Hematopoietic multipotent progenitor cell treated with erythropoietin and hydrocortisone succinate and interleukin-3 and kit ligand, for 6 days (in vitro differentiated cells): ENCODE measurements at places on chromosomes 2 and 18.

- no peak for DNase-seq
Observed at GRCh38 chr2:227378371-227378782, 729 bp downstream of the TM4SF20 start.

DNA sequence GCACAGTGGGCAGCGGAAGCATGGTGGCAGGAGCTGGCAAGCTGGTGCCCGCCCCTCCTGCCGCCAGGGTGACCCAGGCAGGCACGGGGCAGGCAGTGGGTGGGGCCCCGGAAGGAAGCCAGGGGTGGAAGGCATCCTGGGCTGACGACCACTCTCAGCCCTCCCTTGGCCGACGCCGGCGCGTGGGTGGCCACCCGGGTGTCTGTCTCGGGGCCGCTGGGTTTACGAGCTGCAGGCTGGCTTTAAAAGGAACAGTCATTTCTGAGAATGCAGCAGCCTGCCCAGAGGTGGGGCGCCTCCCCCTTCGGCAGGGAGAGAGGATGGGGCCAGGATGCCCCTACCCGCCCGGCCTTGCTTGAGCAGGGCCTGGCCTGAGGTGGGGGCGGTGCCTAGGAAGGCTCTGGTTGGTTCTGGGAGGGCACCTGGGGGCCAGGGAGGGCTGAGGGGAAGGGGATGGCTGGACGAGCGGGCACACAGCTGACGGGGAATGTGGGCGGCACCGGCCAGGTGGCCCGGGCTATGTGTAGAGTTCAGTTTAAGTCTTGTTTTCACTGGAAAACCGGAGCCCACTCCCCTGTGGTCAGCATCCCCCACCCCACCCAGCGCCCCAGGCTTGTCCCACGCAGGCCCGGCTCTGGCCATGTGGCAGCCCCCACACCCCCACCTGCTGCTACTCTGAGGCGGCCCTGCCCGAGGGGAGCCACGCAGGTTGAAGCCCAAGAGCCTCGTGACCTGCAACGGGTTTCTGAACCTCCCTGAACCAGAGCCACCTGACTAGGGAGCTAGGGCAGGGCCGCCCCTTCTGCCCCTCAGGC lies 6.3 kb downstream of the BOK start:
- DNase-seq: no peak

DNA sequence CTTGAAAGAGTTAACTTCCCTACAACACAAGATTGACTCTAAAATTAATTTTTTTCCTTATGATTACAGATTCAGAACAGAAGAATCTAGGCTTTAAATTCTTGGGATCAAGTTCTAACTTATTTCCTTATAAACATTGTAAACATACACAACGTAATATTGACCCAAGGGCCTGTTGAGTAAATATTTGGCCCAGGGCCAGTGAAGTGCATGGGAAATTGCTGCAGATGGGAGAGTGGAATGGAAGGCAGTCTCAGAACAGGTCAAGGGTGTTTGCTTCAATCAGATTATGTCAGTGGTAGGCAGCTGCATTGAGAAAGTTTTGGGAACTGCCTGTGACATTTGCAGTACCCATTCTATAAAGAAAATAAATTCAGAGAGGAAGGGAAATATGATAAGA lies 137.6 kb downstream of the MYO1B start:
- DNase-seq: no peak

DNA sequence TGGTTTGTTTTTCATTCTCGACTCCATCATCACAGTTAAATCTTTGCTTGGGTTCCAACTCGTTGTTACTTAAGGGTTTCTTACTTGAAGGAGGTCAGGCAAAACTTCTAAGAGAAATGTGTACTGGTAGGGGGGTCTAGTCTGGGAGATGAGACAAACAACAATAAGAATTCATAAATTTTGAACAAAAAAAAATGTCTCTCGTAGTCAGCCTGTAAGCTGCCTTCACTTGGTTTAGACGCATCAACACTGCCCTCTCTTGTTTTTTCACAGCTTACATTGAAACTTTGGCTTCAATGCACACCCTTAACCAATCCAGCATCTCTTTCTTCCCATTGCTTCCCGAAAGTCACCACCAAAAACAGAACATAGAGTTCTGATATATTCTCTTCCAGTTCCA lies 576.4 kb upstream of the PIK3C3 start:
- DNase-seq: no peak

DNA sequence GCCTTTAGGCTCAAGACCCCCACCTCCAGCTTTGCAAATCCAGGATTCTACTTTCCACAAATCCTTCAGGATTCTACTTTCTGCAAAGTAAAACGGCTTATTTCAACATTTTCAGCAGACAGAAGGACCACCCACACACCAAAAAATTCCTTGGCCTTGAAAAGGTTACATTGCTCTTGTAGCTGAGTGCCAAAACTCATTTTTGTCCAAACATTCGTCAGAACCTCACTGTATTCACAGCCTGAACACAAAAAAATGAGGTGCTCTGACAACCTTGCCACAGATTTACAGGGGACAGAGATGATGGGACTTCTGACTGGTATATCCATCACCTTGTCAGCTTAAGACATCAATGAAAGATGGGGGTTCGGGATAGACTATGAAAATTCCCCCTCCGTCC lies 63.0 kb upstream of the COX7A2L start:
- no peak for DNase-seq

GRCh38 chr2:134244587-134244986 lies 9.3 kb upstream of the MGAT5 start:
- DNase-seq: no peak

DNA sequence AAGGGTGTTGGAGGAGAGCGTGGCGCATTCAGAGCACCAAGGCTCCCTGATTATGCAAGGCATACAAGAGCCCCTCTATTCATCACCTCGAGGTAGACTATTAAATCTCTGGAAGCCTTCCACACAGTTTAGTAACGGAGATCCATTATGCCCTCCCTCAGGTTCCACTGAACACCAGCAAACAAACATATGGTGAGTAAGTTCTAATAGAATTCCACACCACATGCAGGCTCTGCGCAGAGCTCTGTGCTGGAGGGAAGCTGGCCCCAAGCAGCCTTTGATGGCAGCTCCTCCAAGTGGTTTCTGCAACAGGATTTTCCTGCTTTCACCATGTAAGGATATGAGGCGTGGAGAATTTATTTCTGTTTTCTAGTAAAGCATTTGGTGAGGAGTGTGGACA lies 238.6 kb downstream of the C1D start:
- DNase-seq: no peak

DNA sequence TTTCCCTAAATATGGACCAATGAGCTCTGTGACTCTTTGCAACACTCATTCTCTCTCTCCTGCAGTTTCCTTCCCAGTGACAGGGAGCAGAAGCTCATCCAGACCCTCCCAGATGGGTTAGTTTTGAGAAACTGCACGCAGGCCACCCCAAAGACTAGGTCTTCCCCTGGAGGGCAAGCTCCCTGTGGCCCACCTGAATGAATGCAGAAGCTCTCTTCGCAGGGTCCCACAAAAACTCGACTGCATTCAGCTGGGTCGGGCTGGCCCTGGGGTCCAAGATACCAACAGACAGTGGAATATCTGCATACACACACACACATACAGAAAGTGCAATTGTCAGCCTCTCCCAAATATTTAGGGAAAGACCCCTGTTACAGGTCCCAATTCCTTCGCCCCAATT lies 37.0 kb downstream of the TFCP2L1 start:
- DNase-seq: no peak

GRCh38 chr18:9787712-9788111 lies 79.6 kb downstream of the RAB31 start:
- no peak for DNase-seq

GRCh38 chr2:33073018-33073417 lies 126.3 kb downstream of the LTBP1 start:
- no peak for DNase-seq

- DNase-seq: no peak
Observed at GRCh38 chr2:79941179-79941578, 363.4 kb downstream of the LRRTM1 start.

- no peak for DNase-seq
Observed at GRCh38 chr2:161245671-161246070, 62.6 kb upstream of the PSMD14 start.

GRCh38 chr2:96147593-96148201 lies 2.5 kb upstream of the DUSP2 start:
- peak; percentile 32 for DNase-seq

- no peak for DNase-seq
Observed at GRCh38 chr2:228763379-228763981, 507.6 kb downstream of the PID1 start.

DNA sequence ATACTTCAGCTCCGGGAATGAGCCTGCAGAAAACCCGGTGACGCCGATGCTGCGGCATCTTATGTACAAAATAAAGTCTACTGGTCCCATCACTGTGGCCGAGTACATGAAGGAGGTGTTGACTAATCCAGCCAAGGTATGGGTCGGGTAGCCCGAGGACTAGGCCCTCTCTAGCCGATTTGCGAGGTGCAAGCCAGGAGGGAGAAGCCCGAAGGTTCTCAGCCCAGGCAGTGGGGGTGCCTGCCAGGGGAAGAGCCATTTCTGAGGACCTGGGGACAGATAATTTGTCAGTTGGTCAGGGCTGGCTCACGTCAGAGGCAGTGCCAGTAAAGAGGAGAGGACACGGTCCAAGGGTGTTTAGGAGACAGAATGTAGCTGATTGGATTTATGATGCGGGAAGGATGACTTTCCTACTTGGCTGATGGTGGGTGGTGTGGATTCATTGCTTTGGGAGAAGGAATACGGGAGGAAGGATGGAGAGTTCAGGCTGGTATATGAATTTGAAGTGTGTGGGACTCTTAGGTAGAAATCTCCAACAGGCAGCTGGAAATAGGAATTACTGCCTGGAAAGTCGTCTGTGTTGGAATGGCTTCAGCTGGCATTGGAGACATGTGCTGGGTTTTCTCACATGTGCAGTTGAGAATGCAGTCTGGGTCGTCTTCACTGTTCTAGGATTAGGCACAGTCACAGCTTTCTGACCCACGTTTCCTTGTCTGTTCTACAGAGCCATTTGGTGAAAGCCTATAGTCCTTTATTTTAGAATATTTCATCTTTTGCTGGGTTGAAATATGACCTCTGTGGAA lies 874 bp downstream of the NDUFAF7 start:
- peak; percentile 27 for DNase-seq

GRCh38 chr18:49447810-49448745 lies 12.4 kb downstream of the DYM start:
- DNase-seq: peak; percentile 90

DNA sequence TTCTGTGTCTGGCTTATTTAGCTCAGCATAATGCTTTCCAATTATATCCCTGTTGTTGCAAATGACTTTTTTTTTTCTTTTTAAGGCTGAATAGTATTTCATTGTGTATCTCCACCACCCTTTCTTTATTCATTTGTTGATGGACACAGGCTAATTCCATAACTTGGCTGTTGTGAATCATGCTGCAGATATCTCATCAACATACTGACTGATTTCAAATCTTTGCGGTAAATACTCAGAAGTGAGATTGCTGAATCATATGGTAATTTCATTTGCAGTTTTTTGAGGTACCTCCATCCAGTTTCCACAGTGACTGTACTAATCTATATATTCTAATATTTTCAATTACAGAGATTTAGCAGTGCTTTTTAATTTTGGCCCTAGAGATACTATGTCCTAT lies 266.2 kb downstream of the TMX3 start:
- no peak for DNase-seq

DNA sequence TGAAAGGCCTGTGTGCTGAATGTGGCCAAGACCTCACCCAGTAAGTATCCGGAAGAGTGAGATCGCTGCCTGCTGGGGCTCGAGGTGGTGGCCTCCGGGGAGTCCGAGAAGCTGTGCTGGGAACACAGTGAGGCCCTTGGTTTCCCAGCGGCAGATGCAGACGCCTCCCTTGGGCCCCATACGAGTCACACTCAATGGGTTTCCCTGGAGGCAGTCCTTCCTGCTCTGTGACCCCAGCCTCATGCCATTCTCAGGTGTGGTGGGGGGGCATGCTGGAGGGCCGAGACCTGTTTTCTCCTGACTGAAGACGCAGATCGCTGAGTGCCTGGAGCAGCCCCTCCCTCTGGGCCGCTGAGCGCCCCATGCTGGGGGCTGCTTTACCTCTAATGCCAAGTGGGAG lies 15.7 kb downstream of the CTDP1 start:
- DNase-seq: no peak

DNA sequence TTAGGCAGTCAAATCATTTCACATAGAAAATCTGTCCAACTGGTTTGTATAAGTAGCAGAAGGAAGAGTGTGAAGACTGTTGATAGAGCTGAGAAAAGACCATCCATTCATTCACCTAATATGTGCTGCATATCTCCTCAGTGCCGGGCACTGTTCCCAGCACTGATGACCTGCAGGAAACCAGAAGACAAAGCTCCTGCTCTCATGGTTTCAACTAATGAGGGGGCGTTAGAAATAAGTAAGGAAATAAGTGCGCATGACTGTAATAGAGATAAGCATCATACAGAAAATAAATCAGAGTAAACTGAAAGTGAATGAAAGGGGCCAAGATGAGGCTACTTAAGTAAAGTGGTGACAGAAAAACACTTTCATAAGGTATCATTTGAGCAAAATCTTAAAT lies 427.5 kb upstream of the CDH20 start:
- DNase-seq: no peak

GRCh38 chr2:230642966-230643365 lies 69.7 kb upstream of the CAB39 start:
- no peak for DNase-seq

- DNase-seq: peak; percentile 87
Observed at GRCh38 chr18:62131301-62131909, 55.5 kb downstream of the PIGN start.

DNA sequence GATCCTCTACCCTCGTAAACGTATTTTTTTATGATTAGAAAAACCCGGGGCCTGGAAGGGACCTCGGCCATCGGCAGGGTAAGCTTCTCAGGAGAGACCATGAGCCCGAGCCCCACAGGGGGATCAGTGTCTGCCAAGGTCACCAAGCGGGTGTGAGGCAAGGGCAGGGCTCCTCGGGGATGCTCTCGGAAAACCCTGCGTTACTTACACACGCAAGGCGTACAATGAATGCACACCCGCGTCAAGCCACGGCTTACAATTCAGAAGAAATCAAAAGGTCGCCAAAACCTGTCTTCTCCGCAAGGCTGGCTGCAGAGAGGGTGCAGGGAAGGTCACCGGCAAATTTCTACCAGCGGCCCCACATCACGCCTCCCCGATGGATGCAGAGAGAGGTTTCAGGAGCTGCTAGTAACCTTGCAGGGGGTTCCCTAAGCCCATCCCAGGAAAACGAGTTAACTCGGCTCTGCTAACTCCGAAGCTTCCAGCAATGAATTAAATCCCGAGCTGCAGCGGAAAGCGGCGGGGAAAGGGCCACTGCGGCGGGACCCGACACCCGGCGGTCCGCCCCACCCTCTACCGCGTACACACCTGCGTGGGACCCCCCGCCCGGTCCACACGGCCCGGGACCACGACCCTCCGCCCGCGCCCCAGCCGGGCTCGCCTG lies 638 bp downstream of the ST3GAL5 start:
- DNase-seq: peak; percentile 27

- no peak for DNase-seq
Observed at GRCh38 chr2:49839818-49840217, 685.5 kb upstream of the FSHR start.
